ENCODE measurements at places on chromosomes 6 and 20.

DNA sequence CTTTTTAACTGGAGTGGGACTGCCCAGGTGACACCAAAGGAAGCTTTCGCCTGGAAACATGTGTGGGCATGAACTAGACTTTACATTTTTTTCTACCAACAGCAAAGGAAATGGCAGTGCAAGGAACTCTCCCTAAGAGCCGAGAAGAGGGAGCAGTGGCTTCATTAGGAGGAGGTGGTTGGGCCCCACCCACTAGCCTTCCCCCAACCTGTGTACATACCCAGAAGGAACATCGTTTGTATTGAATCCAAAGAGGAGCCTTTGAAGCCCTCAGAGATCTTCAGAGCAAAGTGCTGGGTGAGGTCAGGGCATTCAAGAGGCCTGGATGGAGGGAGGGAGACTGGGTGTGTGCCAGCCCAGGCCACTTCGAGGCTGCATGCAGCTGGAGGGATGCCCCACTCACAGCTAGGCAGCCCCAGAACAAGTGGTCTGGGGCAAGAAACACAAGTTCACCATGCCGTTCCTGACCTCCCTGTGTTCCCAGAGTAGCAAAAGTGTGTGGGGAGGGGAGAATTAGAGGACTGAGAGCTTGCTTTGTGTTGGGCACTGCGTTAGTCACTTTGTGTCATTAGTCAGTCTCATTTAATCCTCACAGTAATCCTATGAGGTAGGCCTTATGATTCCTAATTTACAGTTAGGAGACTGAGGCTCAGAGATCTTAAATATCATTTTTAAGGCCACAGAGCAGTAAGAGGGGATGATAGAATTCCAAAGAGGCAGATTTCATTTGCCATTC lies 191.6 kb upstream of the SUPT3H start:
- no peak for DNase-seq

DNA sequence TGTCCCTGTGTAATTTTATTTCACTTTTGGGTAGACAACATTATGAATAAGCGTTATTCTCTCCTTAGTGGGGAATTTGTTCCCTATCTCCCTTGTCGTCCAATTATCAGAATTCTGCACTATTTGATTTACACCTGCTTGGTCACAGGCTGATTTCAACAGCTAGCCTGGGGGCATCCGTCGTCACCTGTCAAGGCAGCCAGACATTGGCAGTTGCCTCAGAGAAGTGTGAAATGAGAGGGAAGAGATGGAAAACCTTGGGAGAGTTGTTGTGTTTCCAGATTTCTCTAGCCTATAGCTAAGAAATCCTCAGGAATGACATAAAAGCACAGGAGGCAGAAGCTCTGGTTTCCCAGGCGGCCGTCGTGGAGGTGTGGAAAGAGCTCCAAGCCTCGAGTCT lies 891 bp upstream of the GHRH start:
- DNase-seq = no peak

GRCh38 chr20:47551222-47551621 lies 49.5 kb downstream of the NCOA3 start:
- DNase-seq = no peak

DNA sequence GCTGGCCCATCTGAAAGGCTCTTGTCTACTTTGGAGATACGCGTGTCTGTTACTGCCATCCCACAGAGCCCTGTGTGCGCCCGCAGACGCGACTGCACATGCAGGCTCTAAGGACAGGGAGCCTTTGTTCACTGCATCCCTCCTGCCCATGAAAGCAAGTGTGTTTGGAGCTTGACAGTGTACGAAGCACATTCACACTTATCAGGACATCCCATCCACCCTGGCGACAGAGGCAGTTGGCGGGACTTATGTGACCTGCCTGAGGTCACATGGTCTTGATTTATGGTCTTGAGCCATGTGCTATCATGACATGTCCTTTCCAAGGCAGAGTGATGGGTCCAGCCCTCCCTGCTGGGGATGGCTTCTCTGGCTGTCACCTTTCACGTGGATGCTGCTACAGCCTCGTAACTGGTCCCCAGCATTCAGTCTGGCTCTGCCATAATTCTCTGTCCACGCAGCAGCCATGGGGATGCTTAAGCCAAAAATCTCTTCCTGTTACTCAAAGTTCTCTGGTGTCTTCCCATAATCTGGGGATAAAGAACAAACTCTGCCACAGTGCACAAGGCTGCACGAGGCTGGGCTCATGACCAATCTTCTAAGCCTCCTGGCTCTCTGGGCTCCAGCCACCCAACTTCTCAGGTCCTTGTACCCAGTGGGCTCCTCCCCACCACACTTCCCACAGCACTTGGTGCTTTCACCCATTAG lies 36.3 kb upstream of the FAM83D start:
- no peak for DNase-seq

DNA sequence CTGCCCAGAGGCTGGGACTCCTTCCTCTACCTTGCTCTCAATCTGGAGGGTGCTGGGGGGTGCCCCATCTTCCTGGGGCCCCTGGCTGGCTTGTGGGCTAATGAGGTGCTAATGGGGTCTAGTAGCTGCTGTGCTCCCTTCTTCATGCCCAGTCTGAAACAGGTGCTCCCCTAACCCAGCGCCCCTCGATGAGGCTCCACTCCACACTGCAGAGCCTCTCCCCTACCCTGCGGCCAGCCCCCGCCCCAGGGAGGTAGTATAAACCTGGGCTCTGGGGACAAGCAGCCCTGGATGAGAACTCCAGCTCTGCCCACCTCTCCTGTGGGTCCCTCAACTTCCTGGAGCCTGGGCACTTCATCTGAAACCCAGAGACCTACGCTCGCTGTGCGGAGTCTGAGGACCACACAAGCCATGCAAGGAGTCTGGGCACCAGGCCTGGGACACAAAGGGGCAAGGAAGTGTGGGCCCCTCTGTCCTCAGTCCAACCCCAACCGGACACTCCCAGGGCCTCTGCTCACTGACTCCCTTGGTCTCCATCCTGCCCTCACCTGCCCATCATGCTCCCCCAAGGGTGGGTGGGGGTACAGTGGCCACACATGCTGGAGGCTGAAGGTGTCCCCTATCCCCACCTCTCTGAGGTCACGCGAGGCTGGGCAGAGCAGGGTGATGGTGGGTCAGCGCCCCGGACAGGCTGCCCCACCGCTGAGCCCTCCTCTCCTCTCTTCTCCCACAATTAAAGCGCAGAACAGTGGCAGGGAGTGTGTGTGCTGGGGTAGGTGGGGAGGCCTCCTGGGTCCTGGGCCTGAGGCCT lies 6.1 kb downstream of the RPL10A start:
- DNase-seq = no peak

- DNase-seq = no peak
Observed at GRCh38 chr6:138719744-138720143, 53.8 kb upstream of the CCDC28A start.

DNA sequence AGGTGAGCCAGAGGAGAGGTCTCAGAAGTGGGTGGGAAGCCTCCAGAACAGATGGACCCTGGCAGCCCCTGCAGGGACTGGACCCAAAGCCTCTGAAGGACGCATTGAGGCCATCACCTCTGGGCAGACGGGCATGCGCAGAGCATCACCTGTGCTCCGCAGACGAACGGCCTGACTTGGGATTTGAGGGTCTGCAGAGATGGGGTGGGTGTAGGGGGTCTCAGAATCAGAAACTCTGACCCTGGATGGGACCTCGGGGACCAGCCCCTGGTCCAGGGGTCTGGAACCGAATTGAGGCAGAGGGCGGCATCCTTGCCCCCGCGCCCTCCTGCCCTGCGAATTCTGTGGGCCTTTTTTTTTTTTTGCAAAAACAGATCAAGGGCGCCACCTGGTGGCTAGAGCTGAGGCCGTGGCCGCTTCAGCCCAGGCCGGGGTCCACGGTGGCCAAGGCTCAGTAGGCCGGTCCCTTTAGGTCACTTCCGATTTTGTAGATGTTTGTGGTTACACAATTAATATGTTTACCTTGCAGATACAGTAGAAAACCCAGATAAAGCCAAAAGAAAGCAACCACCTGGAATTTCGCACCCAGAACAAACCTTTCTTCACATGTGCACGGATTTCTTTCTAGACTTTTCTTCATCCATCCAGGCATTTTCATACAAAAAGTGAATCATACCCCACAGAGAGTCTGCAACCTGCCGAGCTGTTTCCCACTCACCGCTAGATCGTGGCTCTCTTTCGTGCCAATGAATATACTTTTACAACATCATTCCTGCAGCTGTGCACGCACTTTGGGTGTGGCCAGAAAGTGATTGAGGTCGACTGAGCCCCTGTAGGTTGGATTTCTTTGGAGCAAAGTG lies 25.9 kb downstream of the ZBP1 start:
- no peak for DNase-seq

DNA sequence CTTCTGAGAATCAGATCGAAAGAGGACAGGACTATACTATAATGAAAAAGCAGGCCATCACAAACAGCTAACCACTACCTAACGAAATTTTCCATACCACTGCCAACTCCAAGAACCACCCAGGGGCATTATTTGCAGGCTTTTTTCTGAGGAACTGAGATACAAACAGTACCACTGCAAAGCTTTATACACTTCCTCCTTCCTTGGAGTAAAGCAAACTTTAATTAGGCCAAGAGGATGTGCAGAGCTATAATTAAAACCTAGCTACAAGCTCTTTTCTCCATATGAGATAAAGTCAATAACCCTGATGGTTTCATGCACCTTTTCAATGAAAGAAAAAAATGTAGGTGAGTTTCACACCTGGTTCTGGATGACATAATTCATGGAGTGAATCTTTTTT lies 68.5 kb downstream of the ELOVL5 start:
- DNase-seq = no peak

- no peak for DNase-seq
Observed at GRCh38 chr6:105667056-105667455, 264.2 kb upstream of the PREP start.

GRCh38 chr6:89567630-89568390 lies 70.7 kb downstream of the LYRM2 start:
- DNase-seq = no peak

- no peak for DNase-seq
Observed at GRCh38 chr6:133590196-133590595, 298.7 kb upstream of the TCF21 start.

- no peak for DNase-seq
Observed at GRCh38 chr6:126531286-126531685, 191.4 kb downstream of the CENPW start.

DNA sequence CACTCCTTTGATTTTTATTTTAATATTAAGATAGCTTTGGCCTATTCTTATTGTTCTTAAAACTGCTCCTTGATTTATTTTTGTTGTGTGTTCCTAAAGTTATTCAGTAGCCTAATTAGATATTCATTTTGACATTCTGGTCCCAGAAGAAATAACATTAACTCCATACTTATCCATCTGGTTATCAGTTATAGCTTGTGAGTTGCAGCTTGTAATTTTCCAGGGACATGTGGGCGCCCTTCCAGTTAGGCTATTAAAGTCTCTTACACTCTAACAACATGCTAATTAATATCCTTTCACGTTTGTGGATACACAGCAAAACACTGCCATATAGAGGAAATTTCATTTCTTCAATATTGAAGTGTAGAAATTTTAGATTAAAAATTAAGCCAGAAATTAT lies 987.5 kb downstream of the HACE1 start:
- no peak for DNase-seq

GRCh38 chr6:106114492-106114891 lies 28.4 kb downstream of the PRDM1 start:
- no peak for DNase-seq

Data from HFFc6 (cell line).